Activated T-cell treated with anti-CD3 and anti-CD28 coated beads, Interleukin-2, amount 50 U/mL, for 72 hours (primary cell): ENCODE measurements at places on chromosomes 12 and 14. TPM values are rescaled to one million over a fixed set of nuclear protein-coding genes. Genes with fewer than 3 reads are reported as not detected.
A peak's percentile ranks its signal among the peaks of the same experiment; 100 is the strongest.

DNA sequence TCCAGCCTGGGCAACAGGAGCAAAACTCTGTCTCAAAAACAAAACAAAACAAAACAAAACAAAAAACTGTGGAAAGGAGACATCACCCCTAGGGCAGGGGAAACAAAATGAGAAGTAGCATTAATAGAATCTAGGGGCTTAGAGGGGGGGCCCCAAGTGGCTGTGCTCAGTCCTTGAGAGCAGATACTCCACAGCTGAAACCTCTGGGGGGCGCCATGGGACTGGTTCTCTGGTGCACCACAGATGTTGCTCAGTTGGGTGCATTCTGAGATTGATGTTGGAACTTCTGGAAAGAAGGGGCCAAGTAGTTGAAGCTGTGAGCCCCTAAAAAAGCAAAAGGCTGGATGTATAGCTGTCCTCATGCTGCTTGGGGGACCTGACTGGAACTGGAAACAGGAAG is 11.8 kb upstream of the SYNE2 start:
- peak; percentile 55 for DNase-seq
- no peak overlapping the region for H3K27ac ChIP-seq
- no peak overlapping the region for H3K4me3 ChIP-seq
- peaks cover 2% of the 10 kb centered on the region for H3K36me3 ChIP-seq
- H3K27me3 ChIP-seq: no peaks in the 10 kb centered on the region
- no peaks in the 10 kb centered on the region for H3K4me1 ChIP-seq

GRCh38 chr12:65524666-65525065 is 246.2 kb downstream of the MSRB3 start:
- no peak overlapping the region for H3K4me3 ChIP-seq
- H3K27me3 ChIP-seq: peaks cover 7% of the 10 kb centered on the region
- H3K36me3 ChIP-seq: no peaks in the 10 kb centered on the region
- DNase-seq: no peak

- no peaks in the 10 kb centered on the region for H3K36me3 ChIP-seq
- no peaks in the 10 kb centered on the region for H3K4me1 ChIP-seq
- DNase-seq: peak; percentile 2
- peaks cover 20% of the 10 kb centered on the region for H3K27me3 ChIP-seq
These were observed 304.1 kb upstream of the SSTR1 start for GRCh38 chr14:37903343-37904191.

Gene LBHD2
- total RNA-seq: not detected

DNA sequence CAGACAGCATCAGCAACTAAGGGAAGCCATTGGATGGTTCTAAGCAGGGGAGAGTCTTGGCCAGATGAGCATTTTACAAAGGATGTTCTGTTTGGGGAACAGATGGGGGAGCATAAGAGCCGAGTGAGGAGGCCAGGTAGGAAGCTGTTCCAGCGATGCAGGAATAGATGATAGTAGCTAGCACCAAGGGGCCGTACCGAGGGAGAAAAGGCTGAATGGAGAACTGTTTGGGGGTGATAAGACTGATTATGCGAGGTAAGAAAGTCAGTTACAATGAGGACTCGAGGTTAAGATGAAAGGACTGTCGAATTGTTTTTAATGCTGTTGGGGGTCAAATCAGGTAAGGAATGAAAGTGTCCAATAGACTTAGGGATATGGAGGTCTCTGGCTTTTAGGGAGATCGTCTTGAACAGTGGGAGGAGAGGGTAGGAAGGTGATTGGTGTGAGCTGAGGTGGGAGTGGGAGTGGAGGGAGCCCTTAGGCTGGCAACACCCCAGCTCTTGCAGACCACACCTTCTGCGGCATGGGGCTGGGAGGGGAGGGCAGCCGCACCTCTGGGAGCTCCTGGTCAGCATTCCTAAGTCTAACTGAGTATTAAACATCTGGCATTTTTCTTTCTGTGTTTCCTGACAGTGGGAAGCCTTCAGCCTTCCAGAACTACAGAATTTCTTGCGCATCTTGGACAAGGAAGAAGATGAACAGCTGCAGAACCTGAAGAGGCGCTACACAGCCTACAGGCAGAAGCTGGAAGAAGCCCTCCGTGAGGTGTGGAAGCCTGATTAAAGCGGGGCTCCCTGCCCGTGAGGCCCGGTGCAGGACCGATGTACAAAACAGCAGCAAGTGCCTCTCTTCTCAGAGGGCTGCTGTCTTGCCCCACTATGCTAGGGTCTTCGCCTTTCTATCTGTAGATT is 64.8 kb downstream of the GNS start:
- H3K36me3 ChIP-seq: peaks cover 6% of the 10 kb centered on the region
- H3K4me1 ChIP-seq: peaks cover 41% of the 10 kb centered on the region
- no peak overlapping the region for H3K4me3 ChIP-seq

- H3K27me3 ChIP-seq: no peaks in the 10 kb centered on the region
- H3K4me3 ChIP-seq: peak within 1 kb of the TSS; percentile 79
- DNase-seq: no peak
- H3K4me1 ChIP-seq: peaks cover 62% of the 10 kb centered on the region
- peak within 1 kb of the TSS; percentile 91 for H3K27ac ChIP-seq
These were observed at the start of gene CLECL1 for GRCh38 chr12:9732921-9733461. Gene CLECL1, minus strand, starts transcription at chr12:9733097.

GRCh38 chr14:60757567-60758002 is 23.0 kb downstream of the MNAT1 start:
- peaks cover 45% of the 10 kb centered on the region for H3K4me1 ChIP-seq
- H3K36me3 ChIP-seq: no peaks in the 10 kb centered on the region
- no peak for DNase-seq
- no peak overlapping the region for H3K27ac ChIP-seq
- H3K4me3 ChIP-seq: no peak overlapping the region
- H3K27me3 ChIP-seq: peaks cover 12% of the 10 kb centered on the region

GRCh38 chr14:41355866-41356265 is 250.8 kb upstream of the LRFN5 start:
- H3K27ac ChIP-seq: no peak overlapping the region
- H3K4me1 ChIP-seq: no peaks in the 10 kb centered on the region
- H3K36me3 ChIP-seq: no peaks in the 10 kb centered on the region
- H3K4me3 ChIP-seq: no peak overlapping the region
- H3K27me3 ChIP-seq: no peaks in the 10 kb centered on the region

Gene BCL2L14
- 3.2 TPM for total RNA-seq

GRCh38 chr12:70745048-70745447 is 107.8 kb upstream of the PTPRB start:
- DNase-seq: no peak
- H3K27me3 ChIP-seq: peaks cover 15% of the 10 kb centered on the region
- no peak overlapping the region for H3K4me3 ChIP-seq

DNA sequence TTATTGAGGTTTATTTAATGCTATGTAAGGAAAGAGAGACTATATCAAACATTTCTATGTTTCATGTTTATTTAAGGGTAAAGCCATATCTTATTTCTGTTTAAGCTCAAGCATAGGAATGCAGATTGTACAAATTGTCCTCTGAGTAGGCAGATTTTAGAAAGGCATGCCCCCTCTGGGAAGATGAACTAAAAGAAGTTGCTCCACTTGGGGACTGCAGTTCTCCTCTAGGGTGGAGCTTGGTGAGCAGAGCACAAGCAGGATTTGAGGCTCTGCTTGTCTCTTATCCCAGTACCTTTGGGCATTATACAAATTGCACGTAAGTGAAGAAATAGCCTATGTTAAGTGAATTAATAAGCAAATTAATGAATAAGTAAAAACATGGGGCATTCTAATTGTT is 96.2 kb upstream of the PDE3A start:
- no peak overlapping the region for H3K27ac ChIP-seq
- H3K27me3 ChIP-seq: no peaks in the 10 kb centered on the region

GRCh38 chr12:3300833-3301401 is 190.1 kb upstream of the PRMT8 start:
- H3K4me3 ChIP-seq: no peak overlapping the region
- no peak overlapping the region for H3K27ac ChIP-seq
- H3K27me3 ChIP-seq: peaks cover 12% of the 10 kb centered on the region
- no peak for DNase-seq
- no peaks in the 10 kb centered on the region for H3K36me3 ChIP-seq

DNA sequence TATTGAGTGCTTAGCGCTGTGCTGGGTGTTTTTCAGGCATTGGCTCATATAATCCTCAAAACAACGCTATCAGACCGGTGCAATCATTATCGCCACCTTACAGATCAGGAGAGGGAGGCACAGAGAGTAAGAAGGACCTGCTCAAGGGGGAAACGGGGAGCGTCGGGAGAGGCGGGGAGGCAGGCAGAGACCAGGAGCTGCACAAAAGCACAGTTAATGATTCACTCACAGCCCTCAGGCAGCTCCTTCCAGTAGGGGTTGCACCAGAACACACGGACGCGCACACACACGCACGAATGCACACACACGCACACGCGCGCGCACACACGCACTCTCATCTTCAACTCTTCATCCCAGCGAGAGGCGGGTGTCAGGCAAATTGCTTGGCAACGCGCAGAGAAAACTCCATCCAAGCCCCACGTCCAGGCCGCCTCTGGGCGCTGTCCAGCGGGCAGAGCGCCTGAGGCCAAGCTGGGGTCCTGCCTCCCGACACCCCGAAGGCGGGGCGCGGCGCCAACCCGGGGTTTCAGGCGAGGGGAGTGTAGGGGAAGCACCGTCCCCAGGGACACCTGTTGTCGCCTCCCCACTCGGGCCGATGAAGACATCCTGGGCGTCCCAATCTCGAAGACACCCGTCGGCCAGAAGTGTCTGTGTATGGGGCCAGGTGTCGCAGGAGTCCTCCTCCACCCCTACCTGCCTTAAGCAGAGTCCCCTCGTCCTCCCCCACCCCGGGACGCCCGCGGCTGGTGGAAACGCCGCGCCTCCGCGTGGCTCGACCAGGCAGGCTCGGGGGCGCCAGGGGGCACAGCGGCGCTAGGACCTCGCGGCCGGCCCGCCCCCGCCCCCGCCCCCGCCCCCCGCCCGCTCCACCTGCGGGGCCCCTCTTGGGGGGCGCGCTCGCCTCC is 35.5 kb upstream of the STON2 start:
- H3K27me3 ChIP-seq: peaks cover 68% of the 10 kb centered on the region
- peak; percentile 11 for DNase-seq
- no peak overlapping the region for H3K27ac ChIP-seq
- H3K36me3 ChIP-seq: peaks cover 3% of the 10 kb centered on the region

Gene DEGS2
- 4.2 TPM for total RNA-seq

Gene RNASE12
- total RNA-seq: not detected

Gene TAS2R50
- 0.90 TPM for total RNA-seq

DNA sequence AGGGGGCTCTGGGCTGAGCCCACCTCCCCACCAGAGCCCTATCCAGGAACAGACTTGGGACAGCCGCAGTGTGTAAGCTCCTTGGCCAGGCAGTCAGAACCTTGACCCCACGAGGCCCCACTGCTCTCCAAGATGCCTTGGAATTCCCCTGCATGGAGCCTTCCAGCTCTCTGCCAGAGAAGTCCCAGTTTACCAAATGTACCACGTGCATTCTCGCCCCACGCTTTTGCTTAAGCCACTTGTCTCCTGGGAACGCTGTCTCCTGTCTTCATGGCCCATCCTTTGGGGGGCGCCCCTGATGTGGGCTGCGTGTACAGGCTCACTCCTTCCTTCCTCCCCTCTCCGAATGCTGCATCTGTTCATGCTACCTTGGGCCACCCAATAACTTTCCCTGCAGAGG is 7.9 kb downstream of the FAIM2 start:
- peaks cover 14% of the 10 kb centered on the region for H3K27me3 ChIP-seq
- no peaks in the 10 kb centered on the region for H3K36me3 ChIP-seq
- H3K4me1 ChIP-seq: peaks cover 5% of the 10 kb centered on the region
- H3K4me3 ChIP-seq: no peak overlapping the region

Gene HELB
- 31.9 TPM for total RNA-seq

Gene ACSM4
- not detected for total RNA-seq

- H3K4me3 ChIP-seq: no peak overlapping the region
- no peaks in the 10 kb centered on the region for H3K27me3 ChIP-seq
- no peaks in the 10 kb centered on the region for H3K4me1 ChIP-seq
- DNase-seq: no peak
- no peak overlapping the region for H3K27ac ChIP-seq
- no peaks in the 10 kb centered on the region for H3K36me3 ChIP-seq
These were observed 409.9 kb upstream of the PDE3A start for GRCh38 chr12:19958389-19958788.

- no peaks in the 10 kb centered on the region for H3K36me3 ChIP-seq
- no peak for DNase-seq
- H3K27ac ChIP-seq: no peak overlapping the region
These were observed 13.8 kb downstream of the PRICKLE1 start for GRCh38 chr12:42575717-42576116.

DNA sequence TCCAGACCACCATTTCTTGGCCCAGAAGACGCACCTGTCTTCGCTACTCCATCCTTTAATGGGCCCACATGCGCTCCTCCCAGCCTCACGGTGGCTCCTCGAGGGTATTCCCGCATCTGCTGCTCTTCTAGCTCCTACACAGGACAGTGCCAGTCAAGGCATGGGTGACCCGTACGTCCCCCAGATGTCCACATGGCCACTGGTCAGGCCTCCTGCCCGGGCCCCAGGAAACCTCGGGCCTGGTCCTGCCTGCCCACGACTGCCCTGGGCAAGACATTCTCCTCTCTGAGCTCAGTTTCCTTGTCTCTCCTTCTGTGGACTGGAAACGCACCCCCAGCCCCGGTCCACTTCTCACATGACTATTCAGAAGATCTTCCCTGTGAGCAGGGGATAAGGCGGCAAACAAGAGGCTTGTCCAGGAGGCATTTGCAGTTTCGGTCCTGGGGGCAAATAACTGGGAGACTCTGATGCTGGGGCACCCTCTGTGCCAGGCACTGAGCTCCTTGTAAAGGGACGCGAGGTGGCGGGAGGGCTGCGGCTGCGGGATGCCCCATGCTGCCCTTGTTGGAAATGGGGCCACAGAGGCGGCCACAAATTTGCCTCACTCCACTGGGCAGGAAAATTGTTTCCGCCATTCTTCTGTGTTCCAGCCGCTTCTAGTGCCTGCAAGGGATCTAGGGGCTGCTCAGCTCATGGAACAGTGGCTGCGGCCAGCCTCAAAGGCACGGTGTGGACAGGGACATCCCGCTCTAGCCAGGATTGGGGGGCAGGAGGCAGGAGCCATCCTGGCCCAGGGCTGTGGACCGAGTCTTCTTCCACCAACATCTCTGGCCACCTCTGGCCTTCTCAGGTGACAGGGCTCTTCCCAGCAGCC is 6.8 kb upstream of the BEGAIN start:
- peaks cover 9% of the 10 kb centered on the region for H3K27me3 ChIP-seq

DNA sequence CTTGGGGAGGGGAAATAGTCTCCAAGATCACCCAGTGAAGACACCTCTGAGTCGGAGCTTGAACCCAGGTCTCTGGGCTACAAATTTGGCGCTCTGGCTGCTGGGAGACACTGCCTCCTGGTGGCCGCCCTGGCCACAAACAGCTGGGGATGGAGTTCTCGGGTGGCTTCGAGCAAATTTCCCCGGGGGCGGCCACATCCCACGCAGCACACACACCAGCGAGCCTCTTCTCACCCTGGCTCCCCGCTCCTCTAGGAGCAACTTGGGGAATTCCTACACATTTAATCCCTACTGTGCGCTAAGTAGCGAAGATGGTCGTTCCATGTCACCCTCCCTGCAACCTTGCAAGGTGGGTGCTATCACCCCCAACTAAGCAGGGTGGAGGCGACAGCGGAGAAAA is 66.2 kb upstream of the BEGAIN start:
- peak; percentile 42 for DNase-seq
- H3K4me3 ChIP-seq: no peak overlapping the region
- peaks cover 19% of the 10 kb centered on the region for H3K27me3 ChIP-seq
- H3K27ac ChIP-seq: no peak overlapping the region
- no peaks in the 10 kb centered on the region for H3K36me3 ChIP-seq

GRCh38 chr14:69355154-69355597 is 42.9 kb downstream of the ERH start:
- no peaks in the 10 kb centered on the region for H3K27me3 ChIP-seq
- H3K27ac ChIP-seq: peak overlapping the region; percentile 62
- peak overlapping the region; percentile 76 for H3K4me3 ChIP-seq
- H3K36me3 ChIP-seq: no peaks in the 10 kb centered on the region
- DNase-seq: no peak
